HCT116 (cell line): ENCODE measurements at places on chromosomes 4 and X. TPM values are rescaled to one million over a fixed set of nuclear protein-coding genes. Genes with fewer than 3 reads are reported as not detected.

Gene ENPP6
- total RNA-seq: not detected

Gene RXFP1
- not detected for total RNA-seq

Gene SERTM2
- total RNA-seq: not detected

Gene ZCCHC4
- total RNA-seq: 12.3 TPM

Gene BEND4
- 0.05 TPM for total RNA-seq

Gene ASB5
- total RNA-seq: not detected

Gene HSFX3
- 0.96 TPM for total RNA-seq

Gene PAGE1
- total RNA-seq: not detected

Gene NPNT
- 15.8 TPM for total RNA-seq

Gene PGAM4
- total RNA-seq: not detected

Gene ESX1
- not detected for total RNA-seq

Gene TCP11X2
- not detected for total RNA-seq

Gene CT45A3
- total RNA-seq: 0.30 TPM

Gene MAGEB1
- 0.69 TPM for total RNA-seq

Gene MAGEA4
- total RNA-seq: not detected

Gene CENPVL2
- not detected for total RNA-seq

Gene SPANXB1
- not detected for total RNA-seq

Gene DUX4
- total RNA-seq: not detected

Gene NUDT10
- total RNA-seq: not detected

Gene SMAD1
- 23.0 TPM for total RNA-seq

Gene FAM47A
- total RNA-seq: not detected

Gene GSPT2
- not detected for total RNA-seq

Gene SHOX
- not detected for total RNA-seq

Gene CFAP99
- total RNA-seq: 0.42 TPM

Gene VCX3A
- not detected for total RNA-seq

Gene SYTL5
- 0.20 TPM for total RNA-seq

Gene ARX
- total RNA-seq: 0.22 TPM

Gene WAS
- total RNA-seq: 0.84 TPM

Gene BRS3
- total RNA-seq: not detected

Gene PDE6B
- not detected for total RNA-seq

Gene DNAAF6
- total RNA-seq: not detected

Gene PLAC1
- 0.34 TPM for total RNA-seq

Gene EOLA2
- total RNA-seq: 26.4 TPM

Gene PHEX
- total RNA-seq: 0.27 TPM

Gene MAGEA8
- not detected for total RNA-seq

Gene FGFR3
- 31.7 TPM for total RNA-seq

Gene DRP2
- total RNA-seq: 0.64 TPM

Gene IL1RAPL1
- total RNA-seq: 2.8 TPM

Gene CT83
- not detected for total RNA-seq

Gene MAGED4B
- 0.52 TPM for total RNA-seq

Gene L1CAM
- 14.8 TPM for total RNA-seq

Gene PRR32
- not detected for total RNA-seq

Gene CAPN6
- 0.10 TPM for total RNA-seq

Gene FAM9C
- not detected for total RNA-seq
